Melanocyte of skin (primary cell): ENCODE measurements at places on chromosomes 1 and 21. TPM values are rescaled to one million over a fixed set of nuclear protein-coding genes. Genes with fewer than 3 reads are reported as not detected.

The SYTL1 gene
- 0.15 TPM in 1 of 2 replicates, not detected in the other for total RNA-seq

The MX2 gene
- total RNA-seq = 206 and 303 TPM in 2 replicates

The RXFP4 gene
- total RNA-seq = not detected in 2 replicates

The TMPRSS2 gene
- total RNA-seq = 0.46 TPM in 1 of 2 replicates, not detected in the other

The ASTN1 gene
- total RNA-seq = not detected in 2 replicates

The CRB1 gene
- total RNA-seq = not detected in 2 replicates

The PTAFR gene
- total RNA-seq = 0.15 TPM in 1 of 2 replicates, not detected in the other

The NBPF4 gene
- 0.15 TPM in 1 of 2 replicates, not detected in the other for total RNA-seq

The OR2T35 gene
- total RNA-seq = not detected in 2 replicates

The FBXO2 gene
- 1.1 and 3.0 TPM in 2 replicates for total RNA-seq

The CHRM3 gene
- 0.46 TPM in 1 of 2 replicates, not detected in the other for total RNA-seq

The DYNLT5 gene
- 2.0 and 2.9 TPM in 2 replicates for total RNA-seq

The KANK4 gene
- not detected in 2 replicates for total RNA-seq

The KCNJ15 gene
- 0.31 TPM in 1 of 2 replicates, not detected in the other for total RNA-seq

The PM20D1 gene
- total RNA-seq = not detected in 2 replicates

The CXADR gene
- 19.3 and 28.5 TPM in 2 replicates for total RNA-seq

The TDRD10 gene
- total RNA-seq = 0.15 TPM in 1 of 2 replicates, not detected in the other

The LCE1E gene
- not detected in 2 replicates for total RNA-seq

The MSH4 gene
- total RNA-seq = under 0.01 and 0.46 TPM in 2 replicates

The COL9A2 gene
- total RNA-seq = 0.34 and 0.73 TPM in 2 replicates

The AMIGO1 gene
- total RNA-seq = 0.69 and 1.5 TPM in 2 replicates

The LCE1B gene
- not detected in 2 replicates for total RNA-seq

The CD34 gene
- 0.73 TPM in 1 of 2 replicates, not detected in the other for total RNA-seq

The FAM72C gene
- total RNA-seq = 1.5 and 1.7 TPM in 2 replicates

The CFHR1 gene
- not detected in 2 replicates for total RNA-seq

The BNIPL gene
- total RNA-seq = under 0.01 TPM in 1 of 2 replicates, not detected in the other

The S100A16 gene
- total RNA-seq = 26.8 and 34.3 TPM in 2 replicates

The TMEM125 gene
- not detected in 2 replicates for total RNA-seq

The ANGPTL3 gene
- not detected in 2 replicates for total RNA-seq

The FAM177B gene
- total RNA-seq = not detected in 2 replicates

The TRPM2 gene
- total RNA-seq = under 0.01 TPM in 1 of 2 replicates, not detected in the other

The C8A gene
- not detected in 2 replicates for total RNA-seq

The HHIPL2 gene
- total RNA-seq = under 0.01 TPM in 2 replicates

The ZSWIM5 gene
- total RNA-seq = under 0.01 and 0.69 TPM in 2 replicates

The MYOG gene
- not detected in 2 replicates for total RNA-seq

The HES4 gene
- 8.3 and 32.0 TPM in 2 replicates for total RNA-seq

The KIAA1614 gene
- total RNA-seq = 3.9 and 4.7 TPM in 2 replicates

The DNAI4 gene
- total RNA-seq = 4.0 and 5.5 TPM in 2 replicates

The TTF2 gene
- total RNA-seq = 31.6 and 39.2 TPM in 2 replicates

The CHD5 gene
- total RNA-seq = under 0.01 TPM in 2 replicates

The EVA1C gene
- total RNA-seq = 28.1 and 51.0 TPM in 2 replicates

The NTMT2 gene
- not detected in 2 replicates for total RNA-seq

The PTP4A2 gene
- 216 and 251 TPM in 2 replicates for total RNA-seq

The HSPA13 gene
- total RNA-seq = 32.7 and 40.7 TPM in 2 replicates

The PTGER3 gene
- total RNA-seq = under 0.01 TPM in 1 of 2 replicates, not detected in the other

The CACHD1 gene
- 8.7 and 10.0 TPM in 2 replicates for total RNA-seq

The FCGR2B gene
- total RNA-seq = 2.9 and 4.1 TPM in 2 replicates

The UBL4B gene
- total RNA-seq = not detected in 2 replicates

The S100A14 gene
- not detected in 2 replicates for total RNA-seq

The GMEB1 gene
- 7.0 and 12.0 TPM in 2 replicates for total RNA-seq
